DMS79 treated with DMSO at 0.1 percent for 48 hours (cell line): ENCODE measurements at places on chromosomes 11 and 22.
A peak's percentile ranks its signal among the peaks of the same experiment; 100 is the strongest.

GRCh38 chr11:120547811-120548681 lies 36.5 kb downstream of the GRIK4 start:
- peak; percentile 87 for DNase-seq

DNA sequence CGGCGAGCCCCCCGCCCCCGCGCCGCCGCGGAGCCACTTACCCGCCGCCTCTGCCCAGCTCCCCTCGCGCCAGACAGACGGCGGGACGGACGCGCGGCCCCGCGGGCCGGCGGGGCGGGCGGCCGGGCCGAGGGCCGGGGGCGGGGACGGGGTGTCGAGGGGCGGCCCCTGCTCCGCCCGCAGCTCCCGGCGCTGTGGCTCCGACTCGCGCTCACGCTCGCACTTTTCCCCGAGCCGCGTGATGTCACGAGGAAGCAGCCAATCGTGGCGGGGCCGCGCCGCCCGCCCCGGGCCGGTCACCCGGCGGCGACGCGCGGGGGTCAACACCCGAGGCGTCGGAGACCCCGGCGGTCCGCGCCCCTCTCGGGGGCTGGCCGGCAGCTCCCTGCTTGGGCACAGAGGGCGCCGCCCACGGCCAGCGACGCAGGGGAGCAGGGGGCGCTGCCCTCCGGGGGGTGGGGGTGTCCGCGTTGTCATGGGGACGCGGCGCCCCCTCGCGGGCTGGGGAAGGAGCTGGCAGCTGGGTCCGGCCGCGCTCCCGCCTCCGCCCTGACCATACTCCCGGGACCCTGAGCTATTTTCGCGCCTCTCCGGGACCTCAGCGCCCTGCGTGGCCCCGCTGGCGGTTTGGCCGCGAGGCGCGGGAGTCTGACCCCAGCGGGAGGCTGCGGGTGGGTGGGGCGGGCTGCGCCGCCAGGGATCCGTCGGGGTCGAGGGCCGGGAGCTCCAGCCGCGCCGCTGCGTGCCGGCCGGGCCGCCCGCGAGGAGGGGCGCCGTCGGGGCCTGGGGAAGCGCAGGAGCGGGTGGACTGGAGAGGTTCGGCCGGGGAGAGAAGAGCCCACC lies at the start of gene CHRM4:
TSS of gene CHRM4 (minus strand) at position 199 of the 843 bp plus-strand sequence. CDS start 5,219 bp downstream, outside the sequence.
- peak; percentile 56 for DNase-seq

DNA sequence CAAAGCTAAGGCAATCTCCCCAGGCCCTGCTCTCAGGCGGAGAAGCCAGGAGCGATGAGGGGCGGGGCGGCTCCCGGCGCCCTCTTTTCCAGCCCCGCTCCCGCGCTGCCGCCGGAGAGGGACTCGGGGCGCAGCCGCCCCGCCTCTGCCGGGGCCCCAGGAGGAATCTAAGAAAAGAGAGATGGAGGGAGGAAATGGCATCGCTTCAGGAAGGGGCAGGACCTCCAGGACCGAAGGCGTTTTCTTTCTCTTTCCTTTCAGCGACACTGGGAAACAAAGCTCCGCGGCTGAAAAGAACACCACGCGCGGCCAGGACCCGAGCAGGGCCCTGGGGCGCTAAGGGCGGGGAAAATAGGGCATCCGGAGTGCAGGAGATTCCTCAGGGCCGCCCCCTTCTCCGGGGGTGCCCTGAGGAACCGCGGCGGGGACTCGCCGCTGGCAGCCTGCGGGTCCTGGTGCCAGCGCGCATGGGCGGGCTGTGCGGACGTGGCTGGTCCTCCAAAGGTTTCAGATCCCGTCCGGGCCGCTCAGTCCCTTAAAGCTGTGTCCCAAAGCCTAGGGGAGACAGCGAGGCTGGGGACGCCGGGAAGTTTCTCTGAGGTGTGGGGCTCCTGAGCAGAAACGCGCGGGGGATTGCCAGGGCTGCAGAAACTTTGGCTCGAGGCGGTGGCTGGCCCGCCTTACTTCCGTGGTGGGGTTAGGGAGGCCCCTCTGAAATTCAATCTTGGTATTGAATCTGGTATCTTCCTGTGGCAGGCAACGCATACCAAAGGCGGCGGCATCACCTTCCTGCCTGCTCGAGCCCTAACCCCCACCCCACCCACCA lies 2.8 kb upstream of the BSX start:
- peak; percentile 80 for DNase-seq

- DNase-seq, result no peak
Observed at GRCh38 chr11:28442131-28442530, 333.9 kb downstream of the METTL15 start.

GRCh38 chr22:47022475-47022874 lies 260.0 kb downstream of the TBC1D22A start:
- DNase-seq, result no peak

GRCh38 chr22:42642806-42643633 lies 2.6 kb upstream of the ATP5MGL start:
- no peak for DNase-seq

DNA sequence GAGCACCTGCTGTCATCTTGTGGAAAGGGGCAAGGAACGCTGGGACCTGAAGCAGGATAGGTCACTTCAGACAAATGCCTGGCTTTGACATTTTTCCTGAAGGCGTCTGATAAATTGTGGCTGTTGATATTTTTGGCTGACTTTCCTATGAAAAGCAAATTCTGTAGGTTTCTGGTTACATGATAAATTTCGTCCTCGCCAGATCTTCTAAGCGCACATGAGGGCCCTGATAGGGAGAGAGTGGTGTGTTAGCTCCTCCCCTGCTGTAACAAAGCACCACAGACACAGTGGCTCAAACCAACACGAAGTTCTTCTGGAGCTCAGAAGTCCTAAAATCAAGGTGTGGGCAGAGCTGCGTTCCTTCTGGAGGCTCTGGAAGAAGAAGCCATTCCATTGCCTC lies 19.6 kb downstream of the APOL4 start:
- DNase-seq, result no peak

- peak; percentile 32 for DNase-seq
Observed at GRCh38 chr11:8309862-8310261, 46.2 kb upstream of the LMO1 start.

GRCh38 chr22:47162865-47163264 lies 400.4 kb downstream of the TBC1D22A start:
- no peak for DNase-seq

GRCh38 chr22:37749226-37749625 lies 52.4 kb downstream of the TRIOBP start:
- no peak for DNase-seq

DNA sequence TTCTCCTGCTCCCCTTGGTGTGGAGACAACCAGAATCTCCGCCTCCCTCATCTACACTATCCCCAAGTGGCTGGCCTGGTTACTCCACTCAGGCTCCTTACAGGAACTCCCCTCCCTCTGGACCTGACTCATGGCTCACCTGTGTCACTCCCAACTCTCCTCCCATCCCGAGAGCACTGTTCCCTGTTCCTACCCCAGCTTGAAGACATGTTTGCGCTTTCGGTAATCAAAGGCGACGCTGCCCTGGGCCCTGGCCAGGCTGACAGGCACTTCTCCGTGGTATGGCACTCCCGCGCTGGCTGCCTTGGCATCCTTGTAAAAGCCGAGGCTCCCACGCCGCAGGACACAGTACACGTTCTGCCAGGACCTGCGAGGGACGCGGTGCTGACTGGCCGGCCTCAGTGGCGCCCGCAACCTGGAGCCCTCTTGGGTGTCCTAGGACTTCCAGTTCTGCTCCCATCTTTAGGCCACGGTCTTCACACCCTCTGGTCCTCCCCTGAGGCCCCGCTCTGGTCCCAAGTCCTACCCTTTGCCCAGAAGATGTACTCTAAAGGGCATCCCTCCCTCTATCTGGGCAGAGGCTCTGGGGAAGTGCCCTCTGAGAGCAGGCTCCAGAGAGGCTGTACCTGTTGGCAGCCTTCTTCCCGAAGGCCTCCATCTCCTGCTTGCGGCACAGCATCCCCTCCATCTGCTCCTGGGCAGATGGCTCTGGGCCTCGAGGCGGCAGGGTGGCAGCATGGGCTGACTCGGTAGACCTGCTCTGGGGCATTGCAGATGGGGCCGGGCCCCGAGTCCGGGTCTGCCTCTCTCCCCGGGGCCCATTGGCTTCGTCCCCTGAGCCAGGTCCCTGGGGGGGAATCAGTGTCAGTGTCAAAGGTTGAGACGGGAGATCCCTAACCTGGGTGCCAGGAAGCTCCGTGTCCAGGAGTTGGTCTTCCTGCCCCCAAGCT lies 9.4 kb upstream of the RBM4B start:
- DNase-seq, result no peak

- no peak for DNase-seq
Observed at GRCh38 chr22:31045900-31046538, 35.1 kb upstream of the SMTN start.

GRCh38 chr11:121105063-121105480 lies 4.0 kb downstream of the TECTA start:
- DNase-seq, result no peak
